ENCODE measurements at places on chromosomes 11 and 22.

DNA sequence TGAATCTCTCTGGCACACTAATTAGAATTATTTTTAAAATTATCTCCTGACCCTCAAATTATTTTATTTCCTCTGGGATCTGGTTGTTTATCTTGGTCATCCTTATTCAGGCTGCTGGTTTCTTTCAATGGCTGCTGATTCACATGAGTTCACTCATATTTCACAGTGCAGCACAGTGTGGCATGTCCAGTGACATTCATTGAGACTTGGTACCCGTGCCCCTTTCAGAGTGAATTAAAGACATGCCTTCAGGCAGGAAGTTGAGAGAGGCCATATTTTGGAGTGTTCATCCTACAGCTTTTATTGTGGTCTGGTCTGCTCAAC lies 13.5 kb downstream of the DCPS start:
- no peak for DNase-seq

- DNase-seq = no peak
Measured at GRCh38 chr11:35365961-35366360, 53.4 kb downstream of the SLC1A2 start.

GRCh38 chr11:80529726-80530125 lies 1088.9 kb upstream of the TENM4 start:
- DNase-seq = no peak

- DNase-seq = no peak
Measured at GRCh38 chr11:27481992-27482391, 9.4 kb upstream of the LGR4 start.

DNA sequence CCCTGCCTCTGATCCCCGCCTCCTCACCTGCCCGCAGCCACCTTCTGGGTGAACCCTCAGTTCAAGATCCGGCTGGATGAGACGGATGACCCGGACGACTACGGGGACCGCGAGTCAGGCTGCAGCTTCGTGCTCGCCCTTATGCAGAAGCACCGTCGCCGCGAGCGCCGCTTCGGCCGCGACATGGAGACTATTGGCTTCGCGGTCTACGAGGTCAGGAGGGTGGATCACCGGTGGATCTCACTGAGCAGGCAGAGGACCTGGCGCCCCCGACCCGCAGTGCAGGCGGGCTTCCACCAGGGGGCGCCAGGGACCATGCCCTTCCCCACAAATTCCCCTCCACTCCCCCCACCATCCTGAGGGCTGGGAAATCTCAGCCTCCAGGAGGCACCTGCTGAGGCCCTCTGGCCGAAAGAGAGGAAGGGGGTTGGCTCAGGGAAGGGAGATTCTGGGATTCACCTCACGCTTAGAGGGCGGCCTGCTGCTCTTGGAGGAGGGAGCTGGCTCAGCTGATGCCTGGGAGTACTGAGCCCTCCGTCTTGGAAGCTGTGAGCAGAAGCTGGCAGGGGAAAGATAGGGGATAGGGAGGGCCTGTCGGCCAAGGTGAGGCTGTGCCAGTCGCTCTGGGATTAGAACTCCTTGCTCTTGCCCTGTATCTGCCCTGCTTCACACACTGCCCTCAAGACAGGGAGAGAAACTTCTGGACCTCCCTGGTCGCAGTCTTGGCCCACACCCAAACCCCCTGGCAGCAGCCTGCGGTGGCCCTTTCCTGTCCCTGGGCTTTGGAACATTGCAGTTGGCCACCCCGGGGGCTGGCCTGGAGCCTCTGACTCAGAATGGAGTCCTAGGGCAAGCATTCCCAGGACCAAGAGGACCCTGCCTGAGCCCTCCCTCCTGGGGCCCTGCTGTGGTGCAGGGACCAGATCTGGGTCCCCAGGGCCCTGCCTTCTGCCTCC lies 23.2 kb downstream of the CAPN1 start:
- no peak for DNase-seq

- no peak for DNase-seq
Measured at GRCh38 chr11:130402570-130402969, 25.8 kb downstream of the ADAMTS8 start.

- DNase-seq = no peak
Measured at GRCh38 chr11:6833356-6833755, 12.1 kb upstream of the OR10A5 start.

DNA sequence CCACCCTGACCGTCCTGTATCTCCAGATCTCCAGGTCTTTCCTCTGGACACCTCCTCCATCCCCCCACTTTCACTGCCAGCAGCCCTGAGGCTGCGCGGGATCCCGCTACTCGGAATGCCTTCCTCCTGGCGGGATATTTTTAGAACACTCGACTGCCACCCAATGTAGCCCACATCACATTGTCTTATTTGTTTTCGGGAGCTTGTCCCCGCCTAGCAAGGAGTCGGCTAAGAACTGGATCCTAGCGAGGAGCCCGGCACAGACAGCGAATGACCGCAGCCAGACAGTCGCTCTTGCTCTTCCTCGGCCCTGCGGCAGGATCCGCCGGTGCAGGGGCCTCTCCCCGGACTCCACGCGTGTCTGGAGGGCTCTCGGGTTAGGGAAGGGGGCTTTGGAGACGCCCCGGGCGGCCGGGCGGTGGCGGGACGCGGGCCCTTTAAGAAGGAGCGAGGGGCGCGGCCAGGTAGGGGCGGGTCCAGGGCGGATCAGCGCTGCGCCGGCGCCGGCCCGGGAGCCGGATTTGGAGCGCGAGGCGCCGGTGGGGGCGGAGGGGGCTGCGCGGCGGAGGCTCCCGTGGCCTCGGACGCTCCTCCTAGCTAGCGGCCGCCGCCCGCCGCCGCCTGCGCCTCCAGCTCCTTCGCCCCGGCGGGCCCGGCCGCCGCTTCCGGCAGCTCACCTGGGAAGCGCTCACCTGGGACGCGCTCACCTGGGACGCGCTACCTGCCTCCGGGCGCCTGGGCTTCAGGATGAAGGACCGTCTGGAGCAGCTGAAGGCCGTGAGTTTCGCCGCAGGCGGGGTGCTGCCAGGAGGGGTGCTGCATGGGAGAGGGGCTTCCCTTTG lies at the start of gene STX3:
Gene STX3 (plus strand): TSS at position 518 of the 842 bp plus-strand sequence. CDS start 230 bp downstream, at position 748.
- peak; percentile 35 for DNase-seq

DNA sequence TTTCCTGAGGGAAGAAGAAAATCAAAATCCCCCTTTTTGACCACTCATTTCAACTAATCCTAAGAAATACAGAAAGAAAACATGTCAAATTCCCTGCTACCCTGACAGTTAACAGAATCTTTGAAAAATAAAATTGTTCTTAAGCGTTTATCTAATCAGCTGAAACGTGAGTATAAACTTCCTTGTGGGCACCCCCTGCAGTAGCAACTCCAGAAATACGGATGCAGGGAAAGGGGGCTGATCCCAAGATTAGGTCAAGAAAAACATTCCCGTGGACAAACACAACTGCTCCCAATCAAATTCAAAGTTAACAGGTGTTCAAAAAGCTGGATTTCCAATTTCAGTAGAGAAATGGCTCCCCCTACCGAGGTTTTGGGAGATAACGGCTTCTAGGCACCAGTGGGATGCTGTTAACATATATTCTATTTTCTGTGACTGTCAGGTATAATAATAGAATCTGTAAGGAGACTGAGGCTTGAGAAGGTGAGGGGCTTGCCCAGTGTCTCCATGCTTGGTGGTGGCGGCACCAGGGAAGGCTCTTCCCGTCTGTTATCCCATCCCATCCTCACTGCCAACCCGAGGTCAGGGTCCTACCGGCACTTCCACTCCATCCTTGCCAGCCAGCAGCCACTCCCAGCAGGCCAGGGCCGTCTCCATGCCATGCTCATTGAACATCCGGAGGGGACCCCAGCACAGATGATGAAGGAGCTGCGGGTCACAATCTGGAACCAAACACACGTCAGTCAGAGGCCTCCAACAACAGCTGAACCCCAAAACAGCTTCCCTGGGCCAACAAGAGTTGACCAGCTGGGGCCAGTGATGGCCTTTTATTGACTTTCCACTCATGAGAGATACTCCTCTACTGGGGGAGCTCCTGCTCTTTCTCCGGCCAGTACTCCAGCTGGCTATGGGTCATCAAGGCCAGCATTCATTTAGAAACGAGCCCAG lies 32.0 kb upstream of the SERPIND1 start:
- DNase-seq = no peak

DNA sequence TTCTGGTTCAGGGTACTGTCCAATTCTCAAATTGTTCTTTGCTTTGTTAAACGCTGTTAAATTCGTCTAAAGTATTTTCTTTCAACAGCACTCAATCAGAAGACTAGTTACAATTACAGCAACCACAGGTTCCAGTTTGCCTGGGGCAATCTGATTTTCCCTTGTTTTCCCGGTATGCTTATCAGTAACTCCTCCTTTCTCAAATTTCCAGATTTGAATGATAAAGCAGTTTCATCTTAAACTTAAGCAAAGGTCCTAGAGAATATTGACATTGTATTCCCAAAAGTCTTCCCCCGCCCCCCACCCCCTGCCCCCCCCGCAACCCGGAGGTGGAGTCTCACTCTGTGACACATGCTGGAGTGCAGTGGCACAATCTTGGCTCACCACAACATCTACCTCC lies 10.5 kb upstream of the USP28 start:
- no peak for DNase-seq

GRCh38 chr11:68071281-68072048 lies 32.6 kb downstream of the TCIRG1 start:
- DNase-seq = no peak

GRCh38 chr22:43697894-43698293 lies 114.2 kb downstream of the EFCAB6 start:
- no peak for DNase-seq

DNA sequence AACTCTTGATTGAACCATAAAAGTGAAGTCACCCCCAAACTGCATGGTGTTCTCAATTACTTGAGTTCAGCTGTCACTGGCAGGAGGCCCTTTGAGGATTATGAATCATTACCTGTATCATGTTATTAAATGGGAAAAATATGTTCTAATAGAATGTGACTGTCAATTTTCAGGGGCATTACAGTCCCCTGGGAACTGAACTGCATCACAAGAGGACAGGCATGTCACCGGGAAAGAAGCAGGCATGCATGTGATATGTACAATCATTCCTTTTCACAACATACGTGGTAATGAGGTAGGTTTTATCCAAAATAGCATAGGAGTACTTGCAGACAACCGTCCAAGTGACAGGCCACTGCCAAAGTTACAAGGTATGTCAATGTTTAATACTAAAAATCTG lies 165.8 kb downstream of the MAML2 start:
- no peak for DNase-seq

DNA sequence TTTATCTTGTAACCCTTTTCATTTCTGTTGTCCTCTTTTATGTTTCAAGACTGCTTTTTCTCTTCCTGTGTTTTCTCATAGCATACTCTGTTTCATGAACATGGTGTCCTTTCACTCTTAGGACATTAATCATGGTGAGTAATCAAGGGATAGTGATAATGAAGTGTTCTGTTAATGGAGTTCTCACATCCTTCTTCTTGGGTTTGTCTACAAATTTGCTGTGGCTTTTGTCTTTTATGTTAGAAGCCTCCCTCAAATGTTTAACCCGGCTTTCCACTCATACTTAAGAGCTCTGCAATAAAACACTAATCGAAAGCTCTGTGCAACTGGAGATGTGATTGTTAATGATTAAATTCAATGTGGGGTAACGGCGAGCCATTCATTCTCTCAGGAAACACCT lies 593.6 kb downstream of the NELL1 start:
- DNase-seq = no peak

GRCh38 chr11:1744891-1745700 lies 5.3 kb downstream of the IFITM10 start:
- DNase-seq = no peak

GRCh38 chr11:132101881-132102280 lies 731.5 kb downstream of the NTM start:
- no peak for DNase-seq

DNA sequence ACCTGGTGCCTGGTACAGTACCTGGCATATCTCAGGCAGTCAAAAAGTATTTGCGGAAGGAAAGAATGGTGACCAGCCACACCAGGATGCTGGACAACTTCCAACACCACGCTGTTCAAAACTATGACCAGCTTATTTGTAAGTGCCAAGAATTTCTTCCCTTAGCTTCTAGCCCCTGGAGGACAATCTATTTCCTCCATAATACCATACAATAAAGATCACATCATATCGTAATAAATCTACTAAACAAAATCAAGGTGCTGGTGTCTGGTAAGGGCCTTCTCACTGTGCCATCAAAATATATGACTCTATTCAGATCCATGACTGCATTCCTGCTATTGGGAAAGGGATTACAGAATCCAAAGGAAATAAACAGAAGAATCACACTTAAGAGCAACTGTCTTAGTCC lies 51.5 kb downstream of the ALG9 start:
- no peak for DNase-seq

DNA sequence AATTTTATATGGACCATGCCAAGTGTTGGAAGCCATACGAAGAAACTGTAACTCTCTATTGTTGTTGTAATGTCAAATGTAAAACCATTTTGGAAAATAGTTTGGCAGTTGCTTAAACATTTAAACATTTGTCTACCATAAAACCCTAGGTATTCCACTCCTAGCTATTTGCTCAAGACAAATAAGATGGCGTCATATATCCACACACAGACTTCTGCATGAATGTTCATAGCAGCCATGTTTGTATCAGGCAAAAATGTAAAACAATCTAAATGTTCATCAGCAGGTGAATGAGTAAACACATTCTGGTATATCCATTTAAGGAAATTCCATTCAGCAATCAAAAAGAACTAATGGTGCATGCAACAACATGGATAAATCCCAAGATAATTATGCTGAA lies 27.9 kb downstream of the OR9I1 start:
- DNase-seq = no peak

DNA sequence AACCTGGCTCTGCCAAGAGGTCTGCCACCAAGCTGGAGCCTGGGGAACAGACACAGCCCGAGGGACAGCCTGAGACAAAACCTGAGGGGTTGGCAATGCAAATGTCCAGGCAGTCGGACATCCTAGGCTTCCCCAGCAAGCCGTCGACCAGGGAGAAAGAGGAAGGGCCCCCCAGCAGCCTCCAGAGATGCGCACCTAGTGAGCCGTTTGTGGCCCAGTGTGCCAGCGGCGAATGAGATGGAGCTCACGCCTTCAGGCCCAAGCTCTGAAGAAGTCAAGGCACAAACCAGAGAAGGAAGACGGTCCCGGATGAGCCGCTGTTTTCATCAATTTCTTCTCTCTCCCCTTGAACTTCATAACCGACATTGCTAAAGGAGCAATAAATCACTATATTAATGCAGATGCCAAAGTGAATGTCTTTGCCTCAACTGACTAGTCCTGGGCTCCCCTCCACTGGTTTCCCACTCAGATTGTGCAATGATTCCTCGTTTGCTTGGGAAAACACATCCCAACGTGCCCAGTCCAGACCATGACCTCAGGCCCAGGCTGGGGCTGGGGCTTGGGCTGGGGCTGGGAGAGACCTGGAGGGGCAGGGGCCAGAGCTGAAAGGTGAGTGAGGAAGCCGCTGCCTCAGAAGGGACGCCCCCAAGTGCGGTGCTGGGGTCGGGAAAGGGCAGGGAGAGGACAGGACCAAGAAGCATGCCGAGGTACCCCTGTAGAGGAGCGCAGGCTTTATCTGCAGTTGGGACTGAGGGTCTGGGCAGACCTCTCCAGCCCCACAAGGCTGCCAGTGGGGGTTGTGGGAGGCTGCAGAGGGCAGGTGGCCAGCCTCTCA lies 3.5 kb upstream of the DGCR2 start:
- no peak for DNase-seq

- DNase-seq = no peak
Measured at GRCh38 chr11:60766547-60766946, 9.9 kb downstream of the MS4A15 start.
